ENCODE measurements at places on chromosomes 7 and 10.

- DNase-seq: no peak
These were observed 21.3 kb downstream of the ZNF487 start for GRCh38 chr10:43458227-43458626.

- no peak for DNase-seq
These were observed 122.2 kb downstream of the GPR37 start for GRCh38 chr7:124643311-124643811.

DNA sequence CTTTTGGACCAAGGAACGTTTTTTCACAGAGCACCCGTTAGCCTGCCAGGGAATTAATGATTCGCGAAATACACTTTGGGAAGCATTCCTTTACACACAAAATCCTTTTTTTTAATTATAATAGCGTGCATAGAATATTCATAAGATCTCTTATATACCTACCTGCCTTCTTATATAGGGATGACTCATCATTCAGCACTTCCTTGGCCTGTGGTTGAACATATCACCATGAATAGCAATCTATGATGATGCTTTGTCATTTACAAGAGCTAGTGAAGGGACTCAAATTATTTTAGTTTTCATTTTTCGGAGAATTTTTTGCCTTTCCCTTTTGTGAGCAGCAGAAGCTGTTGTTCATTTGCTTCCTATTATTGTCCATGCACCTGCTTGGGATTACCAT, 97.0 kb downstream of the CDH23 start:
- no peak for DNase-seq

DNA sequence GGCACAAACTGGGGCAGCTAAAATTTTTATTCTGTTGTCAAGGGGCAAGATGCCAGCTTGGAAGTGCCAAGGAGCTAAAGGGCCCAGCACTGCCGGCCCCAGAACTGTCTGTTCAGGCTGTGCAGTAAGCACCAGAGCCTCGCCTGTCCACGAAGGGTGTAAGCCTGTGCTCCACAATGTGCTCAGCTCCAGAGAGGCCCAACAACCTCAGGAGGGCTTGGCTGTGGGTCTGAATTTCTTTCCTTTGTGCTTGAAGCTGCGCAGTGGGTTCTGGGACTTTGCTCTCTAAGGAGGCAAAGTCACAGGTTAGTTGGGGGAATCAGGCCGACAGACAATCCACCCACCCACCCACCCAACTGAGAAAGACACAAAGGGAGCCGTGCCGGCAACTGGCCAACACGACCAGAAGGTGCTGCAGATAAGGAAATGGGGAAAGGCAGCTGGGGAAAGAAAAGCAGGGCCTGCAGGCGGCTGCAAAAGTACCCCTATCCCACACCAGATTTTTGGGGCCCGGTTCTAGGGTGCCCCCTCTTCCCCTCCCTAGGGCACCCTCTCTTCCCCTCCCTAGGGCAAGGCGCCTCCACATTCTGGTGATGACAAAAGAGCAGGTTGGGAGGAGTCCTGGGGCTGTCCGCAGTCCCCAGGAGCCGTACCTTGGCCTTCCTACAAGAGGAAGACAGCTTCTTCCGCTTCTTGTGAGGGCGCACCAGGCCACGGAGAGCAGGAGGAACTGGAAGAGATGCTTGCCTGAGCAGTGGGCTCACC, 7.7 kb downstream of the DDX56 start:
- no peak for DNase-seq

DNA sequence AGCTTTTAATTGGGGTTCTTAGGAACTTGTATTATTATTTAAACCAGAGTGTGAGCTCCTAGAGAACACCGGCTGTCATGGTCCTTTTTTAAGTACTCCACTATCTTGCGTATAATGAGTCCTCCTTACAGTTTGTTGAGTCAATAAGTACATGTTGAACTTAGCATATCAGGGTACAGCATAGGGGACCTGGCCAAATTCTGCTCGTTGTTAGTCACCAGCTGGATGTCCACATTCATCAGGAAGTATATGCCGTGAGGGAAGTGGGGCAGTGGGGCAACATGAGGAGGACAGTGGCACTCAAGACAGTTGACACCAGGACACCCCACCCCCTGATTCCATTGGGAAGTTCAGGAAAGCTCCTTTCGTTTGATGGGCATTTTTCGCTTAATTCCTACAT, 16.6 kb downstream of the RPP30 start:
- no peak for DNase-seq

GRCh38 chr10:114265392-114266053, 26.5 kb downstream of the VWA2 start:
- DNase-seq: no peak

- DNase-seq: no peak
These were observed 19.9 kb upstream of the SEC61G start for GRCh38 chr7:54778696-54779540.

- no peak for DNase-seq
These were observed 116.8 kb upstream of the SH2B2 start for GRCh38 chr7:102169651-102170392.

DNA sequence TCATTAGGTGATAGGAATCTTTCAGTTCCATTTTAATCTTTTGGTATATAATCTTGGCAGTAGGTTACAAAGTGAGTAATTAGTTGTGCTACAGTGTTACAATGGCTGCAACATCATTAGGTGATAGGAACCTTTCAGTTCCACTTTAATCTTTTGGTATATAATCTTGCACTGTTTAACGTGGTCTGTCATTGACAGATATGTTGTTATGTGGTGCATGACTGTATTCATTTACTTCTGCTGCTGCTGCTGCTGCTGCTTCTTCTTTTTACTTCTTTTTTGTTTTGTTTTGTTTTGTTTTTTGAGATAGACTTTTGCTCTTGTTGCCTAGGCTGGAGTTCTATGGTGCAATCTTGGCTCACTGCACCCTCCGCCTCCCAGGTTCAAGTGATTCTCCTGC, 28.6 kb downstream of the ST7 start:
- DNase-seq: no peak

DNA sequence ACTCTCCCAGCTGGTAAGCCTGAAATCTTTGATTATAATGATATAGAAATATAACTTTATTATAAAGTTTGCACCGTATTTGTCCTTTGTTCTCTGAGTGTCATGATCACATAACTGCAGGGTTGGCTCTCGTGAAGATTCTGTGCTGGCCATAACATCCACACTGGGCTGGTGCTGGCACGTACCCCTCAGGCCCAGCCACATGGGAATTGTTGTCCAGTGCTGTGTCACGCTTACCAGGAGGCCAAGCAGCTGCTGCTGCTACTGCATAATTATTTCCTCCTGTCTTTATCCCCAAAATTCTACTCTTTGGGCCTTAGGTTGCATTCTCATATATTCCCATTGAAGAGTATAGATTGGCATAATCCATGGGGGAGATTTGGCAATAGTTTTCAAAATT, 20.8 kb upstream of the UCN3 start:
- DNase-seq: no peak

GRCh38 chr7:12239806-12240205, 28.7 kb downstream of the TMEM106B start:
- DNase-seq: no peak

- no peak for DNase-seq
These were observed 2.4 kb downstream of the HOXA3 start for GRCh38 chr7:27149842-27150567.

DNA sequence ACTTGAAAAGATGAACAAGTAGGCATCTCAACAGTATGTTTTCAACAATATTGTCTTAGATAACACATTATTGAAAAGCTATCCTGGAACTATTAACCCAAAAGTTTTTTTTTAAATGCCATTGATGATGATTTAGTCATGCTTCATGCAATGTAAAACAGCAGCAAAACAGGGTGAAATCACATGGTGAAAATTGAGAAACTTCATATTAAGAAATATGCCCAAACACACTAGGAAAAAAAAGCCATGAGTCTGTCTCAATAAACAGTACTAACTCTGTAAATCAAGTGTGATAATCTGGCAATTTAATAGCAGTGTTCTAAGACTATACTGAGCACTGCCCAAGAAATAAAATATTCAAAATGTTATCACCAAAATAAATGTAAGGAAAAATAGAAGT, 613.1 kb downstream of the KCNMA1 start:
- no peak for DNase-seq

DNA sequence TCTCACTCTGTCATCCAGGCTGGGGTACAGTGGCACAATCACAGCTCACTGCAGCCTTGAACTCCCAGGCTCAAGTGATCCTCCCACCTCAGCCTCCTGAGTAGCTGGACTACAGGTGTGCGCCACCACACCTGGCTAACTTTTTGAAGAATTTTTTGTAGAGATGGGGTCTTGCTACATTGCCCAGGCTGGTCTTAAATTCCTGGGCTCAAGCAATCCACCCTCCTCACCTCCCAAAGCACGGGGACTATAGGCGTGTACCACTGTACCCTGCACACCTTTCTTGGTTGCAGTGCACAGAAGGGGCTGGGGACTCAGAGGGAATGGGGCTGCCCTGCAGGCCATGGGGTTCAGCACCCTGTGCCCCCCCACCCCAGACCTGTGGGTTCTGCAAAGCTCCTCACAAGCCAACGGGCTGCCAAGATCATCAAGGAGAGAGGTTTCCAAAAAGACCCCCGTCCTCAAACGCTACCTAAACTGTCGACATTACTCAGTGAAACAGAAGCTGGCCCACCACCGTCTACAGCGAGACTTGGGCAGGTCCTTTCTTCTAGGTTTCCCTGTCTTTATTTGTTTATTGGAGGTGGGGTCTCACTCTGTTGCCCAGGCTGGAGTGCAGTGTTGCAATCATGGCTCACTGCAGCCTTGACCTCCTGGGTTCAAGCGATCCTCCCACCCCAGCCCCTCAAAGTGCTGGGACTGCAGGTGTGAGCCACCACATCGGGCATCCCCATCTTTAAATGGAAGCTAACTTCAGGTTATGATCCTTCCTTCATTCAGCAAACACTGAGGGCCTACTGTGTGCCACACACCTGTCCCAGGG, 26.6 kb upstream of the ELFN1 start:
- no peak for DNase-seq

GRCh38 chr10:127982601-127983000, 75.7 kb downstream of the PTPRE start:
- DNase-seq: no peak

DNA sequence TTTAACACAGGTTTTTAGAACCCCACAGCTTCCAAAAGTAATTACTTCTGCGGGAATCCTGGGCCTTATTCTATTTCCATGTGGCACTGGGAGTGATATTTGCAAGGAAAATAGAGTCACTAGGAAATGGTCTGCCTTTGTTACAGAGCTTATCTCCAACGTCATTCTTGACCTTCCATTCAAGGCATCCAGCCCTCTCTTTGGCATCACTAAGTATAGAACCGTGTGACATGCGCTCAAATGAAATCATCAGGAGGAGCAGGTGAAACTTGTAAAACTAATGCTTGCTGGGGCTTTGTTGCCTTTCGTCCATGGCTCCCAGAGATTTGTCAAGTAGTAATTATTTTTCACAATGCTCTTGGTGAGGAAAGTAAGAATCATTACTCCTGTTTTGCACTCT, 73.4 kb downstream of the PAPSS2 start:
- no peak for DNase-seq

- DNase-seq: no peak
These were observed 359.8 kb downstream of the PCDH15 start for GRCh38 chr10:54441275-54441674.

DNA sequence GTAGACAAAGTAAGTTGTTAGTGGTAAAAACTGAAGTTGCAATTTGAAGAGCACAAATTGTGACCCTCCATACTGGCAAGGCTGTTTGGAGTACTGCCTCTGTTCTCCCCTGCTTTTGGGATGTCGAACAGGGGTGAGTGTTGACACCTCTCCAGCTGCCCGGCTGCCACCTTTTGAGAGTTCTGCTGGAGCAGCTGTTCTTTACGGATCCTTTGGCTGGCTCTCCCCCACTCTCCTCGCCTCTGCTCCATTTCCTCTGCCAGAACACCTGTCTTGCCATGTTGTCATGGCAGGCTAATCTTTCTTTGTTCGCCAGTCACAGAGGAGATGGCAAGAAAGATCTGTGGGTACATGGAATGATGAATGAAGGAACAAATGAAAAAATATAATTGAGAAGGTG, 34.9 kb downstream of the INSYN2A start:
- DNase-seq: no peak

- no peak for DNase-seq
These were observed 224.4 kb downstream of the PTPRN2 start for GRCh38 chr7:158362912-158363905.

GRCh38 chr7:33750177-33750576, 155.2 kb upstream of the BMPER start:
- no peak for DNase-seq

GRCh38 chr10:35640474-35640873, 1.6 kb downstream of the FZD8 start:
- DNase-seq: no peak

DNA sequence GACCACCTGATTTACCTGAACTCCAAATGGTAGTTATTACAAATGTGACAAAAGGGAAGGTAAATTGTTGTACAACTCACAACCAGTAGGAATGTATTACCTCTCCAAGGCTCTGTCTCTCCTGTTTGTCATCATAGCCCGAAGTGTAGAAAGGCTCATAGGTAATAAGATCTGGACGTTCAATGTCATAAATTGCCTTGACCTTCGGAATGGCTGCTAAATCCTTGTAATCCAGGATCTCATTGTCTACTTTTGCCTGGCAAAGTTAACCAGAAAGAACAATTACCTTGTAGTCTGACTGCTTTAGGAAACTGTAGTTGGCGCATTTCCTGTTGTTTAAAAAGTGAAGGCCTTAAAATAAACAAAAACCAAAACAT, 68.6 kb upstream of the AFAP1L2 start:
- no peak for DNase-seq

- DNase-seq: no peak
These were observed 38.9 kb downstream of the TCF7L2 start for GRCh38 chr10:112988839-112989406.

DNA sequence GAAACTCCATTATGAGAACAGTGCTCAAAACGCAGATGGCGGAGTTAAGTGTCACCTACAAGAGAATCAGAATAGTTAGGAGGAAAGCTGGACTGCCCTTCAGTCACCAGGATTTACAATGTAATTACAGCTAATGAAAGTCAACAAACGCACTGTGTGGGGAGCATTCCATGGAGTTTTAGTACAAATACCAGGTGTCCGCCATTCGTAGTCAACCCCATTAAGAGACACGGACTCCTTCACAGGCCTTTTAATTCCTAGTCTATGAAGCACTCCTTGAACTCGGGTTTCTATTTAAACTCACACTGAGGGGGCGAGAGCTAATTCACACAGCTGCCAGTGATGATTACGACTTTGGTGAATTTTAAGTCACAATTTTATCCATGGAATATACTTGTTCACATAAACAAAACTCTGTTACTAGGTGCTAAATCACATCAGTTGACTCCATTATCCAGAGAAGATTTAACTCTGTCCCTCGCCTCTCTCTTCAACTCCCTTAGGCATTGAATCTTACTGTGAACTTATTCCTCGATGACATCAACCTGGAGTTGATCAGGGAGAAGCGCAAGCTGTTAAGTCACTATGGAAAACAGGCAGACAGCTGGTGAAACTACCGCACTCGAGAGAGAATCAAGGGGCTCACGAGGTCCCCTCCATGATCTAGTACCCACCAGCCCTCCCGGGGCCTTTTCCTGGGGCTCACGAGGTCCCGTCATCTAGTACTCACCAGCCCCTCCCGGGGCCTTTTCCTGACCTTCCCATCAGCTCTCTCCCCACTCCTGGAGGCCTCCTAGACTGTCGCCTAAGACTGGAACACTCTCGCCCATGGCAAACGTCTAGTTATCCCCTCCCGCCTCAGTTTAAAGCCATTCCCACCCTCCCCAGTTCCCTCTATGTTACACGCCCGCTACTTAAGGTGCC, 1.5 kb downstream of the ZFAND2A start:
- no peak for DNase-seq

- no peak for DNase-seq
These were observed 690.4 kb upstream of the NRP1 start for GRCh38 chr10:34024693-34025425.

Measured in CD4-positive, alpha-beta T cell treated with Interferon gamma for 1 hour (primary cell).